ENCODE measurements at places on chromosomes 13 and 19. TPM values are rescaled to one million over a fixed set of nuclear protein-coding genes. Genes with fewer than 3 reads are reported as not detected.

Gene ZNF546
- 2.1 TPM for total RNA-seq

Gene FUT6
- total RNA-seq, result not detected

Gene PCDH8
- not detected for total RNA-seq

Gene NMRK2
- total RNA-seq, result not detected
